ENCODE measurements at places on chromosomes 4 and X.

DNA sequence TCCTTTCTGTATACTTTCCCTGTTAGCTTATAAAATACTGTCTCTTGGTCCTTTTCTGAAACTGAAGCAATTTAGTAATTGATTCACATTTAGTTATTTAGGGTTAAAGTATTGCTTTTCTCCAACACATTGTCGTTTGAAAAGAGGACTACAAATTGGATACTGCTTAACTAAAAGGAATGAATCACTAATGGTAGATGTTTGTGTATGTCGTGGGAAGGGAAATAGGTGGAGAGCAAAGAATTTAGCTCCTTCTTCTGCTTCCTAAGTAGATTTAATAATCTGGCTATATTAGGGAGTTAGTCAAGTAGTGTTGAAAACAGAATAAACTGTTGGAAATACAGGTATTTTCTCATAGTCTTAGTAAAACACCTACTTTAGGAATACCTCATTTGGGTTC, 27.9 kb downstream of the SLAIN2 start:
- peaks cover 7% of the 10 kb centered on the region for H3K4me1 ChIP-seq
- no peak overlapping the region for H3K4me3 ChIP-seq
- no peaks in the 10 kb centered on the region for H3K27me3 ChIP-seq
- no peak overlapping the region for H3K27ac ChIP-seq
- H3K36me3 ChIP-seq: peaks cover 5% of the 10 kb centered on the region

- no peaks in the 10 kb centered on the region for H3K27me3 ChIP-seq
- no peaks in the 10 kb centered on the region for H3K36me3 ChIP-seq
- no peak overlapping the region for H3K4me3 ChIP-seq
- no peak for DNase-seq
These were observed 12.5 kb upstream of the PLK4 start for GRCh38 chr4:127868196-127868595.

GRCh38 chrX:38662640-38663039, 101.3 kb downstream of the TSPAN7 start:
- no peaks in the 10 kb centered on the region for H3K4me1 ChIP-seq
- no peaks in the 10 kb centered on the region for H3K36me3 ChIP-seq
- H3K4me3 ChIP-seq: no peak overlapping the region
- no peaks in the 10 kb centered on the region for H3K27me3 ChIP-seq

GRCh38 chr4:70608324-70608723, 16.3 kb downstream of the AMBN start:
- no peaks in the 10 kb centered on the region for H3K4me1 ChIP-seq
- H3K27me3 ChIP-seq: peaks cover 44% of the 10 kb centered on the region
- no peak overlapping the region for H3K4me3 ChIP-seq
- DNase-seq: no peak
- H3K36me3 ChIP-seq: no peaks in the 10 kb centered on the region
- H3K27ac ChIP-seq: no peak overlapping the region

GRCh38 chr4:68494688-68495087, 47.4 kb downstream of the TMPRSS11E start:
- H3K27ac ChIP-seq: no peak overlapping the region
- DNase-seq: no peak
- H3K4me3 ChIP-seq: no peak overlapping the region
- H3K27me3 ChIP-seq: no peaks in the 10 kb centered on the region

- no peaks in the 10 kb centered on the region for H3K36me3 ChIP-seq
- no peaks in the 10 kb centered on the region for H3K27me3 ChIP-seq
- no peak overlapping the region for H3K4me3 ChIP-seq
- DNase-seq: no peak
- no peak overlapping the region for H3K27ac ChIP-seq
- no peaks in the 10 kb centered on the region for H3K4me1 ChIP-seq
These were observed 1161.9 kb downstream of the PCDH19 start for GRCh38 chrX:99248180-99248579.

- no peak for DNase-seq
- H3K4me3 ChIP-seq: no peak overlapping the region
- H3K27me3 ChIP-seq: no peaks in the 10 kb centered on the region
- no peaks in the 10 kb centered on the region for H3K4me1 ChIP-seq
- H3K36me3 ChIP-seq: no peaks in the 10 kb centered on the region
- no peak overlapping the region for H3K27ac ChIP-seq
These were observed 61.2 kb upstream of the DAPP1 start for GRCh38 chr4:99755223-99755944.

GRCh38 chrX:8692871-8693270, 39.1 kb downstream of the ANOS1 start:
- H3K4me1 ChIP-seq: no peaks in the 10 kb centered on the region
- no peak overlapping the region for H3K4me3 ChIP-seq
- no peaks in the 10 kb centered on the region for H3K27me3 ChIP-seq
- no peak for DNase-seq

- peaks cover 8% of the 10 kb centered on the region for H3K4me1 ChIP-seq
- peaks cover 1% of the 10 kb centered on the region for H3K36me3 ChIP-seq
- no peak for DNase-seq
- H3K27me3 ChIP-seq: peaks cover 38% of the 10 kb centered on the region
- no peak overlapping the region for H3K4me3 ChIP-seq
- no peak overlapping the region for H3K27ac ChIP-seq
These were observed 3.8 kb downstream of the SGMS2 start for GRCh38 chr4:107828315-107829090.

GRCh38 chr4:124423160-124423559, 289.4 kb downstream of the ANKRD50 start:
- no peaks in the 10 kb centered on the region for H3K27me3 ChIP-seq
- H3K36me3 ChIP-seq: no peaks in the 10 kb centered on the region
- DNase-seq: no peak
- no peak overlapping the region for H3K27ac ChIP-seq

DNA sequence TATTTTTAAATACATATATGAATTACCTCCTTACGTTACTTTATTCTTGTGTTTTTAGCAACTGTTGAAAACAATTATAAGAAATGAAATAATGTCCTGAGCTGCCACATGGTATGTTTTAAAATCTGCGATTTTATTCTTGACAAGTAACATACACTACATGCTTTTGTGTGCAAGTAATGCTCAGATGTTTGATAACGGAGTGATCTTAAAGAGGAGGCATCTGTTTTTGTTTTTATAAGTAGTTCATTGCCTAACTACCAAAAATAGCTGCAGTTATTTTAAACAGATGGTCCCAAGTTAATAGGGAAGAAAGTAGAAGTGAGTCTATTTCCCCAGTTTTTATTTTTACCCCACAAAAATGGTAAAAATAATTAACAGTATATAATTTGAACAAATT, 55.2 kb downstream of the GAB1 start:
- no peak overlapping the region for H3K4me3 ChIP-seq
- H3K27me3 ChIP-seq: peaks cover 15% of the 10 kb centered on the region
- H3K36me3 ChIP-seq: no peaks in the 10 kb centered on the region
- H3K4me1 ChIP-seq: no peaks in the 10 kb centered on the region
- no peak for DNase-seq

DNA sequence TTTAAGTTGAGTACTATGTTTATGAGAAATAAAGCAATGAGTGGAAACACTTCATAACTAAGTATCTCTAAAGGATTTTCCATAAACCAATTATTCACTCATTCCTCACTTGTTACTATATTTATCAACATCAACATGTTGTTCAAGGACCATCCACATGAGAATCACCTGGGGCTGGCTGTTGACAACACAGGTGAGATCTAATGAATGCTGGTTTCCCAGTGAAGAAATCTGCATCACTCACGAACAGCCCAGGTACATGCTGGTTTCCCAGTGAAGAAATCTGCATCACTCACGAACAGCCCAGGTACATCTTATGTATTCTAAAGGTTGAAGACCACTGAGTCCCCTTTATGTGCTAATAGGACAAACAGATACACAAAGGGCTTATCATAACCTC, 32.5 kb downstream of the TSPAN5 start:
- no peak overlapping the region for H3K4me3 ChIP-seq
- DNase-seq: no peak
- no peaks in the 10 kb centered on the region for H3K27me3 ChIP-seq

DNA sequence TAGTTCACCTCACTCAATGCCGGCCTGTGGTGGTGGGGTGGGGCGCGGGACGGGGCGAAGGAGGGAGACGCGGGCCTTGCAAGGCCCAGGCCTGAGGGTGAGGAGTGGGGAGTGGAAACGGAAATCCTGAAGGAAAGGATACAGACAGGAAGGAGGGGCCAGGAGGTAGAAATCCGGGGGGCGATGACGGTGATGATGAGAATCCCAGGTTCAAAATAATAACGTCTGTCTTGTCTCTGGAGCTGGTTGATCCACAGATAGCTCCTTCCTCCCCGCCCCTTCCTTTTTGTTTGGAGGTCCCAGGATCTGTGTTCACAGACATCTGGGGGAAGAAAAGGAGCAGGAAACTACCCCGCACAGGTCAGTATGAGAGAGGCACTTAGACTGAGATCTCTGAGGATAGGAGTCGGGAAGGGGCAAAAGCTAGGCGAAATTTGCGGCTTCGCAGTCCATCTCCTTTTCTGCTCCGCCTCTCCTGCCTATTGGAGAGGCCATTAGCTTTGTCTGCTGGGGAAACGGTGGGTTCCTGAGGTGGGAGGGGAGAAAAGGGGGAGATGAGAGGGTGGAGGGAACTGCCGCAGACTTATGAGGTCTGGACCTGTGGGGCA, 746 bp downstream of the TCEAL7 start:
- peaks cover 22% of the 10 kb centered on the region for H3K27me3 ChIP-seq
- no peak overlapping the region for H3K27ac ChIP-seq
- no peaks in the 10 kb centered on the region for H3K36me3 ChIP-seq
- no peak overlapping the region for H3K4me3 ChIP-seq
- DNase-seq: no peak
- H3K4me1 ChIP-seq: no peaks in the 10 kb centered on the region

DNA sequence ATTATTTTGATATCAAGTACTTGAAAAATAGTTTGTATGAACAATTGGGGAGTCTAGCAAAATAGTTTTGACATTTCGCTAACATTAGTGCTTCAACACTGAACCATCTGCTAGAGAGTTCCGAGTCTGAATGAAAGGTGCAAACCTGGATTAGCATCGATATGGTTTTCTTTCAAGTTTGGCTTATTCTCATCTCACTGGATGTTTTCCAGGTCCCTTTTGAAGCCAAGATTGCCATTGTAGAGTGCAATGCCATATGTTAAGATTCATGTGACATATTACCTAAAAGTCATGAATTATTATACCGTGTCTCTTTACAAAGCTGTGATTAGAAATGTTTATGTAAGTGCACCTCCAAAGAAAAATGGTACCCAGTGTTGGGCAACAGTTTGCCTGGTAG, 36.8 kb upstream of the NAA11 start:
- DNase-seq: no peak
- no peaks in the 10 kb centered on the region for H3K4me1 ChIP-seq
- H3K4me3 ChIP-seq: no peak overlapping the region

- no peak overlapping the region for H3K4me3 ChIP-seq
- H3K27me3 ChIP-seq: peaks cover 9% of the 10 kb centered on the region
- no peak overlapping the region for H3K27ac ChIP-seq
- no peaks in the 10 kb centered on the region for H3K4me1 ChIP-seq
These were observed 34.1 kb upstream of the RPS6KA3 start for GRCh38 chrX:20300822-20301221.

DNA sequence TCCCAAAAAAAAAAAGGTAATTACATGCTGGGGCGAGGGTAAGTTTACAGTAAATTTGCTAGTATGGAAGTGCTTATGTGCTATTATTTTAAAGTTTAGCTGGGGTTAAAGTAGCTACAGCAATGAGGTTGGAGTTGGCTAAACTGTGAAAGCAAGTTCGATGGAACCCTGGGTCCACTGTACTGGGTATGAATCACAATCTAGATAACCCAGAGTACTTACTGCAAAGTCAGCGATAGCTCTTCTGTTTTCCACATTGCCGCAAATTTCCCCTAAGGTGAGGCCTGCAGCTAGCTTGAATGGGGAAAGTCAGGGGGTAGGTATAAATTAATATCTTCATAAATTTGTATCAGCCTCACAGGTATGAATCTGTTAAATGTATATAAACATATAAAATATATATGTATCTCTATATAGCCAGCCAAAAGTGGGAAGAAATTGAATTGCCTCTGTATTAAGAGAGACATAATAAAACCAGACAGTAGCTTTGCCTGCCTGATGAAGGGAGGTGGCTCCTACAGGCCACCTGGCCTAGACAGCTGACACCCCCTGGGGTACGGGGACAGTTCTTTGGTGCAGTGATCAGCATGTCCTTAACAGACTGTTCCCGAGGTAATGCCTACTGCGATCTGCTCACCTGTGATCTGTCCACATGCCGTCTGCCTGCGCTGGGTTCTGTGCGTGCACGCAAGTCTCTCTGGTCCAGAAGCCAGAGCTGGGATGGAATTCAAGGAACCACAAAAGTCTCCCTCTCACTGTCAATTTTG, 30.6 kb downstream of the CLRN2 start:
- H3K36me3 ChIP-seq: no peaks in the 10 kb centered on the region
- peaks cover 4% of the 10 kb centered on the region for H3K4me1 ChIP-seq
- peaks cover 9% of the 10 kb centered on the region for H3K27me3 ChIP-seq
- H3K27ac ChIP-seq: no peak overlapping the region
- no peak overlapping the region for H3K4me3 ChIP-seq

- peaks cover 23% of the 10 kb centered on the region for H3K4me1 ChIP-seq
- no peaks in the 10 kb centered on the region for H3K27me3 ChIP-seq
- peaks cover 33% of the 10 kb centered on the region for H3K36me3 ChIP-seq
- no peak overlapping the region for H3K4me3 ChIP-seq
- no peak overlapping the region for H3K27ac ChIP-seq
- no peak for DNase-seq
These were observed 130.1 kb downstream of the KLHL8 start for GRCh38 chr4:87090305-87090704.

DNA sequence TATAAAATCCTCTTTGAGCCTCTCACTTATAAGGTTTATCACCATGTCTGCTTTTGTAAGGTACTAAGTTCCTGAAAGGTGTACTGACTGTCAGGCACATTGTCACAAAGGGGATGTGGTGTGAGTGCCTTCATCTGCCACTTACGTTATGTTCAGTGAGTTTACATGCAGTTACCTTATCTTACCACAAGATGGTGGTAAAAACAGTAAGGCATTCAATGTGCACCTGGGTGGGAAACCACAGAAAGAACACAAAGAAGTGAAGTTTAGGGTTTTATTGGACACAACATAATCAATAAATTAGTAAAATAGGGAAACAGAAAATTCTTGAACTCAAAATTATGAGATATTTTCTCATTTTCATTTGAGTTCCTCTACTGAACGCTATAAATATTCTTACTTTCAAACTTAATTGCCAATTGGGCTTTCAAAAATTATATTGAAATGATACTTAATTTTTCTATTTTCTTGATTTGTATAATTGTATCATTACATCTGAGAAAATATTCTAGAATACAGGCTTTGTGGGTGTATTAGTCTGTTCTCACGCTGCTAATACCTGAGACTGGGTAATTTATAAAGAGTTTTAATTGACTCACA, 650.8 kb downstream of the PCDH7 start:
- no peaks in the 10 kb centered on the region for H3K4me1 ChIP-seq
- no peak overlapping the region for H3K27ac ChIP-seq
- H3K36me3 ChIP-seq: no peaks in the 10 kb centered on the region
- no peaks in the 10 kb centered on the region for H3K27me3 ChIP-seq
- H3K4me3 ChIP-seq: no peak overlapping the region

DNA sequence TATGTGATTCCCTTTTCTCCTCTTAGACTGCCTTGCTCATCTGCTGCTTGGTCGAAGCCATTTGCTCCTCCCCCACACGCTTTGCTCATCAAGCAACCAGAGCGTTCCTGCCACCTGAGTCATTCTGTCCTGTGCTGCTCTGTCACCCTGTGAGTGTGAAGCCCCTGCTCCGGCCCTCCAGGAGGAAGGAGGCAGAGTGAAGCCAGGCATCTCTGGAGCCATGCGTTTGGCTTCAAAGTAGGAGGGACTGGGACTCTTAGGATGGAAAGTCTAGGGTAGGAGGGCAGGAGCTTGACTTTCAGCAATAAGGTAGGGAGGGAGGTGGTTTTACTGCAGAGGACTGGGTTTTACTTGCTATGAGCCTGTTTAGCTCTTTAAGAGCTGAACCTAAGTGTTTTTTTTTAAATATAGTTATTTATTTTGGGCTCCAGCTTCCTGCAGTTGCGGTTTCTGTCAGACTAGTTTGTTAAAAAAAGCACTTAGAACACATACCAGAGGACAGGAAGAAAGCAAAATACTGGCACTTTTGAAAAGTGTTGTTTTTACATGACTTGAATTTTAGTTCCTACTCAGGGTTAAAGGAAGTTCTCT, 63.6 kb downstream of the SPINK2 start:
- peak overlapping the region; percentile 67 for H3K4me3 ChIP-seq
- H3K27me3 ChIP-seq: peaks cover 16% of the 10 kb centered on the region
- peaks cover 50% of the 10 kb centered on the region for H3K4me1 ChIP-seq

Data from activated naive CD4-positive, alpha-beta T cell treated with anti-CD3 and anti-CD28 coated beads, Interleukin-2, amount 10 ng/mL, durations not matched to agents 7 days and 5 days (primary cell).